ENCODE measurements at places on chromosomes 4 and X.

GRCh38 chrX:38661561-38661960 is 100.2 kb downstream of the TSPAN7 start:
- no peak for DNase-seq

DNA sequence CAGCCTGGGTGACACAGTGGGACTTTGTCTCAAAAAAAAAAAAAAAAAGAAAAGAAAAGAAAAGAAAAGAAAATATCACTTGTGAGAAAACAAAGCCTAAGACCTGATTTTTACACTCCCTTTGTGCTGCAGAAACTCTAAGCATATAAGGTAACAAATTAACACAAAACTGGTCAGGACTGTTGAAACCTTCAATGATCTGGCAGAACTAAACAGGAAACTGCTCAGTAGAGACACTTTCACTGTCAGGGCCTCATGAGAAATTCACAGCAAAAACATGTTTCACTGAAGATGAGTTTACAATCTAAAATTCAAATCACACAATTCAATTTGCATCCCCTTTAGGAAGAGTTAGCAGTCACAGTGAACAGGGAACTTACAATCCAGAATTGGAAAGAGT is 69.1 kb upstream of the HOPX start:
- no peak for DNase-seq

- no peak for DNase-seq
These were observed 6.4 kb downstream of the ABCB7 start for GRCh38 chrX:75149654-75150053.

- no peak for DNase-seq
These were observed 610.6 kb upstream of the DIPK2B start for GRCh38 chrX:45811326-45811725.

GRCh38 chr4:169859366-169860216 is 101.8 kb upstream of the HPF1 start:
- DNase-seq: no peak

DNA sequence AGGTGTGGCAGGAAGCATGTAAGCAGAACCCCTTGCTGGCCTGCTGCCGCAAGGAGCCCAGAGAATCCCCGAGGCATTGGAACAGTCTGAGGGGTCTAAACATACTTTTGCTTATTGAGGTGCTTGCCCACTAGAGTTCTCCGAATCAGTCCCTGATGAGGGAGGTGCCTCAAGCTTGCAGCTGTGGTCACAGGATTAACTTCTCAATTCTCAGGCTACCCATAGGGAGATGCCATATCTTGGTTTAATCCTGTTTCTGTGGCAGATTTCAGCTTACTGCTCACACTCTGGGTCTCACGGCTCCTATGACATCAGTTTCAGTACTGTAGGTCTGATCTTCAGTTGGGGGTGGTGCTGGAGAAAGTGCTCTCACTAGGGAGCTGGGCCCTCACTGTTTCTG is 39.9 kb downstream of the CCNG2 start:
- DNase-seq: no peak

DNA sequence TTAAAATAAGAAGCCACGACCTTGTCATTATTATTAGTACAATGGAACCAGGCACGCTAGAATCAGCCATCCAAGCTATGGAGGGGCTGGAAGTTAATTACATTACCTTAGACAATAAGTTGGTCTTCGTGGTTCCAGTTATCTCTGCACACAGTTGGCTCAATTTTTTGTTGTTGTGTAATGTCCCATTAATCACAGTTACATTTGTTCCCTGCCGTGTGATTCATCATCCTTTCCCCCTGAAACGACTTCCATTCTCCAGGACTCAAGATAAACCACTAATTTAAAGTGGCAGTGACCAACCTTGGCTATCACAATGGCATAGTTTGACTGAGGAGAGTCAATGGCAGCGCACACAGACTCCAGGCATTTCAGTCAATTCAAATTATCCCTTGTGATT is 905.0 kb downstream of the RAB28 start:
- DNase-seq: no peak

DNA sequence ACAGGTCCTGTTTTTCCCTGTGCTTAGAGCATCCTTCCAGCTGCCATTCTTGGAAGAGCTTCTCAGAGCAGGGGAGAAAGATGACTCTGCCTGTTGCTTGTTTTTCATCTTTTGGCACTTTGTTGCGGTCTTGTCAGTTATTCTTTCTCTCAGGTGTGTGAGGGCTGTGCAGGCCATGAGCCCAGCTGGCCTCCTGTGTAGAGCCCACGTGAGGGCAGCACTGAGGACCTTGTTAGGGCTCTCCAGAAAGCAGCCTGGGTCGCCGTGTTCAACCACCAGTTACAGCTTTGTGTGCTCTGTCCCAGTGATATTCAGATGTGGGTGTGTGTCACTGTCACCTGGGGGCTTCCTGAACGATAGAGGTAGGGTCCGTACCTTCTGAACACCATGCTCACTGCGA is 52.8 kb downstream of the NOP14 start:
- no peak for DNase-seq

DNA sequence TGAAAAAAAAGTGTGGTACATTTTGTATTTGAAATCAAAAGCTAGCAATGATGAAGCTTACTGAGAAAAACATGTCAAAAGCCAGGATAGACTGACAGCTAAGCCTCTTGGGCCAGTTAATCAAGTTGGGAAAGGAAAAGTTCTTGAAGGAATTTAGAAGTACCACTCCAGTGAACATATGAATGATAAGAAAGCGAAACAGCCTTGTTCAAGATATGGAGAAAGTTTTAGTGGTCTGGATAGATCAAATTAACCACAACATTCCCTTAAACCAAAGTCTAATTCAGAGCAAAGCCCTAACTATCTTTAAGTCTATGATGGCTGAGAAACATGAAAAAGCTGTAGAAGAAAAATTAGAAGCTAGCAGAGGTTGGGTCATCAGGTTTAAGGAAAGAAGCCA is 268.3 kb downstream of the PDHA2 start:
- DNase-seq: no peak

DNA sequence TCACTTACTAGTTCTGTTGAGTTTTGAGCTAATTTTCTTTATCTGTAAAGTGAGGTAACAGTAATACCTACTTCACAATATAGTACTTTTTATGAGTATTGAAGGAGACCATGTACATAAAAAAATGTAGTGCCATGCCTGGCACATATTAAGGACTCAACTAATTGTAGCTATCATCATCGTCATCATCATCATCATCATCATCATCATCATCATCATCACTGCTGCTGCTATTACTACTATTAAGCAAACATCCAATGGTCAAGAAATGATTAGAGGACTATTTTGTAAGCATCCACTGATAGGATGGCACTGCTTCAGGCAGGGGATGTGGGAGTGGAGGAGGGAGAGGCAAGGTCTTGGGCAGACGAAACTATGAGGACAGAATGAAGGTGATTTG is 47.4 kb upstream of the GPR101 start:
- DNase-seq: no peak

DNA sequence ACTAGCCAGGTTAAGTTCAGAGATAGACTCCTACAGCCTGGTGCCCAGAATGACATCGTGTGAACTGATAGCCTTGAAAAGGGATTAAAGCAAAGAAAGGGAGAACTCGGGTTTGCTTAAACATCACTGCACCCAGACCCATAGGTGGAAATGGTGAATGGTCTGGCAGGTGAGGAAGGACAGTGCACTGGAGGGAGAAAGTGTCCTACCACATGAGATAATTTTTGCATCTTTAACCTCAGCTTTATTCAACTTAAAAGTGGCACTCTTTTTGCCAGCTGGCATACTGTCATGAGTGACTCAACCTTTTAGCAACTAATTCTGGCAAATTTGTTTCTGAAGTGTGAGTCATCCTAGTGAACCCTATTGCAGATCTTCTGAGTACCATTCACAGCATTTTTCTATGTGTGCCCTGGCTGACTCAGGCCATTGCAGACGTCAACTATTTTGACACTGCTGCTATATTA is 53.0 kb upstream of the DAPP1 start:
- no peak for DNase-seq

- DNase-seq: no peak
These were observed 4.2 kb downstream of the TLR8 start for GRCh38 chrX:12910423-12911121.

- no peak for DNase-seq
These were observed 87.5 kb upstream of the UXT start for GRCh38 chrX:47746446-47746845.

DNA sequence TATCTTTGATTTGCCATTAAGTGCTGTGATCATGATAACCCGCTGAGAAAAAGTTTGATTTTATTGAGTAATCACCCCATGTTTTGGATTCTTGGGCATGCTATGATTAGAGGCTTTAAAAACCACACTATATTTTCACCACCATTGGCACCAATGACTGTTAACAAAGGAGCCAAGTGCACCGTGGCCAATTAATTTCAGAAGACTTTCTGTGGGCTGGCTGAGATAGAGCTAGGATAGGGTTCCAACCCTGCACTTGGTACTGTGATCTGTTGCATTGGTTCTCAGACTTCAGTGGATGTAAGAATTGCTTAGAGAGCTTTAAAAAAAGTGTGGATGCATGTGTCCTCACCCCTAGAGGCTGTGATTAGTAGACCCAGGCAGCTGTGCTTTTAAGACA is 32.4 kb downstream of the OCRL start:
- no peak for DNase-seq

- DNase-seq: no peak
These were observed 536.2 kb downstream of the MID1IP1 start for GRCh38 chrX:39337451-39337850.

DNA sequence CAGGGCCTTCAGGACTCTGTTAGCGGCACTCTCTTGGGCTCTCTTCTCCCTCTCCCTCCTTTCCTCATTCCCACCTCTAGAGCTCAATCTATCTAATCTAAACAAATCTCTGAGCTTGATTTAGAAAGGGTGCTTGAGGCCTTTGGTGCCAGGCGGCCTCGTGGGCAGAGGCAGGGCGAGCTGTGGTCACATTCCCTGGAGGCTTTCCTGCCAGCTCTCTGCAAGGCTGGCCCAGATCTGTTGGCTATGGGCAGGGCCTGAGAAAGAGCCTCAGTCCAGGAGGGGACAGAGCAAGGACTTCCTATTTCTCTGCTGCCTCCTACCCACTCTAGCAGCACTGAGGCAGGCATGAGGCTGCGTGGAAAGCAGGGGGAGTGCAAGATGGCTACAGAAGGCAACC is 38.6 kb downstream of the PJA1 start:
- DNase-seq: no peak

DNA sequence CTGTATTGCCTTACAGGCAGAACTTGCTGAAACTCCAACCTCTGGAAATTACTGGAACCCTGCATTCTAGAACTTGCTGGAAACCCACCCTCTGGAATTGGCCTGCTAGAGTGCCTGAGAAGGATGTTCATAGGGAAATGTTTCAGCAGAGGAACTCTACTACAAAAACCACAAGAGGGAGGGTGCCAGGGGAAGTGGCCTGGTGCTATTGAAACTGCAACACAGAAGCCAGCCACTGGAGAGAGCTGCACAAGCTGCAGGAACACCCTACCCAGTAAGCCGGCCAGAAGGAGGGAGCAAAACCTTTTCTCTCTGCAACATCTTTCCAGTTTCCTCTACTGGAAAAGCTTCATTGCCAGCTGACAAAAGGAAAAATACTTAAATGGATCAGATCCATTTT is 2.5 kb upstream of the BRWD3 start:
- DNase-seq: no peak

- DNase-seq: no peak
These were observed 12.8 kb upstream of the ASMTL start for GRCh38 chrX:1465286-1466231.

DNA sequence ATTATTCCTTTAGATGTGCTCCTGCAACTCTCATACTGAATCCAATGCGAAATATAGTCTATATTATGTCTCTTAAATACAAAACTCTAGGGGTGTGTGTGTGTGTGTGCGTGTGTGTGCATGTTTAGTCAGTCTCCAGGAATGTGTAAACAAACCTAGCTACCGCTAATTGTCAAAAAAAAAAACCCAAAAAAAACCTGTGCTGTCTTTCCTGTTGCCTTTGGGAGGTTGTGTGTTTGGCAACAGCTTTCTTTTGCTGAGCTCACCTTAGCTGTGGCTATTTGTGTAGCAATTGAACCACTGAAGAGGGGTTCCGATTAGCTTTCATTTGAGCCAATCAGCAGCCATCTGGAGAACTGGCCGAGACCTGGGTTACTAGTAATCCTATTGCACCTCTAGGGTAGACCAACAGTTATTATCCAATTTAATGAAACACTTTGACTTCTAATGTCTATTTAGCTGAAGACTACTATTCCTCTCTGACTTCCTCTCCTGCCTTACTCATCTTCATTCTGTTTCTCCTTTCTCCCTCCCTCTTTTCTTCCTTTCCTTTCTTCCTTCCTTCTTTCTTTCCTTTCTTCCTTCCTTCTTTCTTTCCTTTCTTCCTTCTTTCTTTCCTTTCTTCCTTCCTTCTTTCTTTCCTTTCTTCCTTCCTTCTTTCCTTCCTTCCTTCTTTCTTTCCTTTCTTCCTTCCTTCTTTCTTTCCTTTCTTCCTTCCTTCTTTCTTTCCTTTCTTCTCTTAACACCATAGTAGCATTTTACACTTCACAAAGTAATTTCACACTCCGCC is 471.1 kb downstream of the GBA3 start:
- DNase-seq: no peak

- no peak for DNase-seq
These were observed 151.7 kb upstream of the MAOA start for GRCh38 chrX:43504394-43504793.

DNA sequence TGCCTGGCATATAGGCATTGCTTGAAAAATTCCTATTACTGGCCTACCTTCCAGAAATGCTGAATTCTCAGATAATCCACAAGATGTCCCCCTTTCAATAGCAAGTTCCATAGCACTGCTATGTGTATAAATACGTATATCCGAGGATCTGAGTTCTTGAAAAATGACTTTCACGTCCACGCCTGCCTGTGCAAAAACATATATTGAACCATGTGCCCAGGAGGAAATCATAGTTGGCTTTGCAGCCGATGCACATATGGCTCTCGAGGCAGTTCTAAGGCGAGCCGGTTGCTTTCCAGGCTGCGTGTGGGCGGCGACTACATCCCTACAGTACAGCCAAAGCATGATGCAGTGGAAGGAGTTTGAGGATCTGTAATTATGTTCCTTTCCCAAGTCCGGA is 55.4 kb upstream of the ESX1 start:
- DNase-seq: no peak

DNA sequence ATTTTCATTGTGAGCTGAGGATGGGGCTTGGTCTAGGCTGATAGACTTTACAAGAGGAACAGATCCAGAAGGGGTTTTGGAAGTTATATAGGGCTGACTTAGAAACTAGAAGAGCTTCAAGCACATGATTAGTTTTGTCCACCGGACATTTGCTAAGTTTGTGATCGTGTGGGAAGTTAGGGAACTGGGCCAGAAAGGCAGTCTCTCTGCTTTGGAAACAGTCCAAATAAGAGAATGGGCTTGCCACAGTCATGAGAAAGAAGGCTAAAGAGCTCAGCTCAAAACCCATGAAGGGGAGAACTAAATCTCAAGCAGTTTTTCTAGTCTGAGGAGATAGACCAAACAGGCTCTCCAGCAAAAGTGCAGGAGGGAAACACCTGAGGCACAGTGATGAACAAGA is 67.8 kb downstream of the ZNF674 start:
- no peak for DNase-seq

Data from stimulated activated CD4-positive, alpha-beta T cell treated with anti-CD3 and anti-CD28 coated beads, Interleukin-2, amount 100 ng/mL, for 4 hours (primary cell).